Testis (tissue), 5 donors: ENCODE measurements at places on chromosomes 5 and 9. TPM values are rescaled to one million over a fixed set of nuclear protein-coding genes. Genes with fewer than 3 reads are reported as not detected.

DNA sequence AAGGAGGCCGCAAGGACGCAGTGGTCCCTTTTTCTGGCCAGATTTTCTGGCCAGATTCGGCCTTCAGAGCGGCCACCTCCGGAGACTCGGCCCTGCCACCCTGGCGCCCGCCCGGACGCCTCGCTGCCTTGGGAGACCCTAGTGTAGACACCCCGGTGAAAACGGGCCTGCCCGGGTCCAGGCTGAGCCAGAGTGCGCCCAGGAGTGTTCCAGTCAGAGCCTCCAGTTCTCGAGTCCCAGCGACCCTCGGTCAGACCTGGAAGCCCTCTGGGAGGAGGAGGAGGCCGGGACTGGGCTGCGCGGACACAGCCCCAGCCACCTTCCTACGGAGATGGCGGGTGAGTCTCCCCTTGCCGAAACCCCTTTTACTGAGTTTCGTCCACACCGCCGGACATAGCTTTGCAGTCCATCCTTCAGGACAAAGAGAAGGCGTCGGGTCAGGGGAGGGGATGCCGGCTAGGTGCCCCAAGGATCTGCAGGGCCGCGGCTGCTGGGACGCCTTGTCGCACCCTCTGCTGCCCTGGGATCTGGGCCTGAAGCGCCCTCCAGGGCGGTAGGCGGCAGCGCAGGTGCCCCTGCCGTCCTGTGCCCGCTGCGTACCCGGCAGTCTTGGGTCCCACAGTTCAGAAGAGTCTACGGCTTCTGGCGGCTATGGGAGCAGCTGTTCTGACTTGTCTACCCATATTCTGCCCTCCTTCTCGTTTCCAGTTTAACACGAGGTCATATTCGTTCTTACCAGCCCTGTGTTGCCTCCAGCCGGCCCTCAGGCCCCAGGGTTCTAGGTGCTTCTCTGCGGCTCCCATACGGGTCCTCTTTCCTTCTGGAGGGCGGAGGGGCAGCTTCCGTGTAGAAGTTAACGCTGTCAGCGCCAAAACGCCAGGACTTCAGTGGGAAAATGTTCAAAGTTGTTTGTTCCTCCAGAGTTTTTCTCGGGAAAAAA is 1771.7 kb upstream of the CDH9 start:
- no peak overlapping the region for H3K27ac ChIP-seq
- DNase-seq, result peak; percentile 20
- no peaks in the 10 kb centered on the region for H3K4me1 ChIP-seq

DNA sequence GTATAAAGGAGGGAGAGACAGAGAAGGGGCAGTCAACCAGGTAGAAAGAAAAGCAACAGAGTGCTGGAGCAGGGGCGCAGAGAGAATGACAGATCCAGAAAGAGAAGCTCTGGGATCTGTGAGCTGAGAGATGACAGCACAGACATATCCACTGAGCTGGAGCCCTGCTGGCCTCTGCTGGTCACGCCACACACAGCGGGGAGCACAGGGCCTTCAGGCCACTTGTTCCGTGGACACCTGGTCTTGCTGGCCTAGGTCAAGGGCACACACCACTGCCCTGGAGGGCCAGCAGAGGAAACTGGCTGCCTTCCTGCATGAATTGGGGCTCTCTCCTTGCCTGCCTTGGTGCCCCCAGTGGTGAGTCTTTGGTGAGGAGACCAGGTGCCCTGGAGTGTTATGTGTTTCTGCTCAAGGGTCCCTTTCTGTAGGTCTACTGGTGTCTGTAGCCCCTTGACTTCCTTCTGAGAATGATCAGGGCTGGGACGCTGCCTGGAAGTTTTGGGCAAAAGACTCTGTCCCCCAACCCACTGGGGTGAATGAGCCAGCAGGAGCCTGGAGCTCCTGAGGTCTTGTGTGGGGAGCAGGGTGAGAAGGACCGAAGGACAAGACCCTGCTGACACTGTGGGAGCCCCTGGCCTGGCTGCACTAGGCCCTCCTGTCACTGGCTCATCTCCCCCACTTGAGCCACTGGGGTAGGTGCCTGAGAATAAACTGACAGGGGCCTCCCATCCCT is 59.2 kb upstream of the ADAMTS2 start:
- DNase-seq, result peak; percentile 55
- no peak overlapping the region for H3K4me3 ChIP-seq
- H3K27ac ChIP-seq, result no peak overlapping the region
- H3K4me1 ChIP-seq, result peaks cover 14% of the 10 kb centered on the region
- no peaks in the 10 kb centered on the region for H3K36me3 ChIP-seq

DNA sequence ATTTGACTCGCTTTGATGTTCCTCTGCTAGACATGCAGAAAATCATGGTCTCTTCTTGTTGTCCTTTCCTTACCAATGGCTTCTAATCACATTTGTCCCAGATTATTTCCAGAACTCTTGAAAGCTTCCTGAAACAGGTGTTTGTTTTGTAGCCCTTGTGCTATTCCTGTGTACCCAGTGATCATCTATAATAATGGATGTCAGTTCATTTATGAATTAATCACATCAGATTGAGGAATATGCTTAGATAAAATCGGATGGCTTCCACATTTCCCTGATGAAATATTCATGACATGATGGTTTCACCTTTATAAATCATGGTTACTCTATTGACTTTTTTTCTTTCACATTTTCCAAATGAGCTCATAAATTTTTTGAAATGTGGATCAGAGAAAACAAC is 359.0 kb upstream of the DMAC1 start:
- H3K27ac ChIP-seq, result no peak overlapping the region
- no peaks in the 10 kb centered on the region for H3K4me1 ChIP-seq
- H3K27me3 ChIP-seq, result no peaks in the 10 kb centered on the region
- no peak for DNase-seq
- no peaks in the 10 kb centered on the region for H3K36me3 ChIP-seq

- no peak overlapping the region for H3K27ac ChIP-seq
- no peak overlapping the region for H3K4me3 ChIP-seq
- H3K27me3 ChIP-seq, result no peaks in the 10 kb centered on the region
- DNase-seq, result no peak
- no peaks in the 10 kb centered on the region for H3K36me3 ChIP-seq
- no peaks in the 10 kb centered on the region for H3K4me1 ChIP-seq
Observed at GRCh38 chr9:116706310-116707290, 19.5 kb downstream of the TRIM32 start.

DNA sequence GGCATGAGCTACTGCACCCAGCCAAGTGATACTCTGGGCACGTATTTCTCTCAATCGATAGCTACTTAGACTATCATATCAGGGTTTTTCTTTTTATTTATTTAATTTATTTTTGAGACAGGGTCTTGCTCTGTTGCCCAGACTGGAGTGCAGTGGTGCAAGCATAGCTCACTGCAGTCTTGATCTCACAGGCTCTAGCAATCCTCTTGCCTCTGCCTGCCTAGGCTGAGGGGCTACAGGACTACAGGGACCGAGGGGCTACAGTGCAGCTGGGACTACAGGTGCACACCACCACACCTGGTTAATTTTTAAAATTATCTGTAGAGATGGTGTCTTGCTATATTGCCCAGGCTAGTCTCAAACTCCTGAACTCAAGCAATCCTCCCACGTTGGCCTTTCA is 20.3 kb upstream of the ANKHD1 start:
- no peaks in the 10 kb centered on the region for H3K27me3 ChIP-seq
- no peaks in the 10 kb centered on the region for H3K36me3 ChIP-seq
- no peak overlapping the region for H3K4me3 ChIP-seq
- no peaks in the 10 kb centered on the region for H3K4me1 ChIP-seq
- H3K27ac ChIP-seq, result no peak overlapping the region

DNA sequence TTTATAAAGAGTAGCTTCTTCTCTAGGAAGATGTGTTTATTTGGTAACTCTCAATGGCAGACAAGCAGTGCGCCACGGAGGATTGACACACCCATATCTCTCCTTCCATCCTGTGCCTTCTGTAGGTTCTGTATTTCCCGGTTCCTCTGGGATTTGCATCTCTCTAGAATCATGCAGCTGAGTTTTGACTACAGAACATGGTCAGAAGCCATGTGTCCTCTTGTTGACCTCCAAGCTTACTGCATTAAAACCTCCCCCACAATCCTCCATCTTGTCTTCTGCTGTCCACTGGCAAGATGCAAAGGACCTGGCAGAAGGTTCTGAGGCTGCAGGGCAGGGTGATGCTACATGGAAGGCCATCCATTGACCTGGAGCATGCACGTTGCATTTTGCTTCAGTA is 482.0 kb downstream of the DMRT2 start:
- no peaks in the 10 kb centered on the region for H3K36me3 ChIP-seq
- H3K27me3 ChIP-seq, result no peaks in the 10 kb centered on the region
- H3K27ac ChIP-seq, result no peak overlapping the region
- no peaks in the 10 kb centered on the region for H3K4me1 ChIP-seq

DNA sequence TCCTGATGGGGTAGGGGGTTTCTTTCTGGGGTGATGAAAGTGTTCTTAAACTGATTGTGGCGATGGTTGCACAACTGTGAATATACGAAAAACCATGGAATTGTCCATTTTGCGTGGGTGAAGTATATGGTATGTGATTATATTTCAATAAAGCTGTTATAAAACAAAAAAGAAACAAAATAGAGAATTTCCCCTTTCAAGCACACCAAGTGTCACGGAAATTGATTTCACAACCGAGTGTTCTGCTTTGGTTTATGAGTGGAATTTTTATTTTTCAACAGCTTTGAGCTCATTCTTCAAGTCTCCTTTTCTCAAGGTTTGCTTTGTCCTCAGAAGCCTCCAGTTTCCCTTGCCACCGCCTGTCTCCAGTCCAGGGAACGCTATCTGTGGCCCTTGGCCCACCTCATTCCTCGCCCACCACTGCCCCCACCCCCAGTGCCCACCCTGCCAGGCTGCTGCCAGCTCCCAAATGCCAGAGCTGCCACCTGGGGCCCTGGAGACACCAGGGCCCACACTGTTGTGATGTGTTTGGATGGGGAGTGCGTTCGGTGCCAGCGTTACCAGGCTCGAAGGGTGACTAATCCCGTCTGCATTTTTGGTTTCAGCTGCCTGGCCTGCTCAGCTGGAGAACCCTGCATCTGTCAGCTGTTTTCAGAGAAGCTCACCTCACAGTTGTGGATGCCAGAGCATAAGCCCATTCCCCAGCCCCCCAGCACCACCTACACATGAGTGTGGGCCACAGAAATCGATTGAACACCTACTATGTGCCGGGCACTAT is 30.4 kb downstream of the DUSP1 start:
- DNase-seq, result no peak
- H3K4me3 ChIP-seq, result no peak overlapping the region
- peak overlapping the region; percentile 24 for H3K27ac ChIP-seq
- no peaks in the 10 kb centered on the region for H3K36me3 ChIP-seq
- H3K27me3 ChIP-seq, result no peaks in the 10 kb centered on the region
- peaks cover 5% of the 10 kb centered on the region for H3K4me1 ChIP-seq

GRCh38 chr5:111775224-111775623 is 18.2 kb upstream of the NREP start:
- no peak overlapping the region for H3K27ac ChIP-seq
- no peak for DNase-seq
- no peak overlapping the region for H3K4me3 ChIP-seq
- H3K27me3 ChIP-seq, result no peaks in the 10 kb centered on the region
- H3K4me1 ChIP-seq, result no peaks in the 10 kb centered on the region
- no peaks in the 10 kb centered on the region for H3K36me3 ChIP-seq

GRCh38 chr5:54440456-54440893 is 15.0 kb upstream of the HSPB3 start:
- H3K4me1 ChIP-seq, result no peaks in the 10 kb centered on the region
- no peaks in the 10 kb centered on the region for H3K27me3 ChIP-seq
- H3K36me3 ChIP-seq, result no peaks in the 10 kb centered on the region
- no peak overlapping the region for H3K4me3 ChIP-seq

- no peak overlapping the region for H3K4me3 ChIP-seq
- no peaks in the 10 kb centered on the region for H3K36me3 ChIP-seq
- no peak overlapping the region for H3K27ac ChIP-seq
- H3K4me1 ChIP-seq, result peaks cover 17% of the 10 kb centered on the region
- H3K27me3 ChIP-seq, result no peaks in the 10 kb centered on the region
Observed at GRCh38 chr9:18075253-18075952, 398.6 kb upstream of the ADAMTSL1 start.

DNA sequence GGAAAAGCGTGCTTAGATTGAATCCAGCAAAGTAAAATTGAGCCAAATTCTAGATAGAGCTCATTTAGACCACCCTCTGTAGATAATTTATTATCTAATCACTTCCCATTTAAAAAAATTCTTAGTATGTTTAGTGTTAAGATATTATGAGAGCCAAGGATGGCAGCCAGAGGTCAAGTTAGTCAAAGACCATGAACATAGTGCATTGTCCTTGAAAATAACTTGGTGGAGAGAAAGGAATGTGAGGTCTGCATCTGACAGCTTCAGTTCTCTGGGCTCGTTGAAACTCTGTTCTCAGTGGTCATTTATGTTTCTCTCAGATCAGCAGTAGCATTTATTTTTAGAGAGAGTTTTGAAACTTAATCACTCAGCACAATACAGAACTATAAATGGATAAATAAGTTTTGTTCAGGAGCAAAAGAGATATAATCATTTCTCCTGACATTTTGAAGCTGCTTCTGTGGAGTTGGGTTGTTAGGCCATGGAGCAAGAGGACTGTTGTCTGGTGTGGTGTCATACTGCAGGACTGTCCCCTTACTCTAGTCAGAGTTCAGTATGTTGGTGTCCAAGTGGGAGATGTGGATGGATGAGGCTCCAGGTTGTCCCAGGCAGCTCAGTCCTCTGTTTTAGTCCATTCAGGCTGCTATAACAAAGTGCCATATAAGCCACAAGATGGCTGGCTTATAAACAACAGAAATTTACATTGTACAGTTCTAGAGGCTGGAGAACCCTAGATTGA is 337.7 kb downstream of the FBXL7 start:
- no peak overlapping the region for H3K27ac ChIP-seq
- no peak overlapping the region for H3K4me3 ChIP-seq
- no peaks in the 10 kb centered on the region for H3K36me3 ChIP-seq
- H3K4me1 ChIP-seq, result peaks cover 5% of the 10 kb centered on the region

DNA sequence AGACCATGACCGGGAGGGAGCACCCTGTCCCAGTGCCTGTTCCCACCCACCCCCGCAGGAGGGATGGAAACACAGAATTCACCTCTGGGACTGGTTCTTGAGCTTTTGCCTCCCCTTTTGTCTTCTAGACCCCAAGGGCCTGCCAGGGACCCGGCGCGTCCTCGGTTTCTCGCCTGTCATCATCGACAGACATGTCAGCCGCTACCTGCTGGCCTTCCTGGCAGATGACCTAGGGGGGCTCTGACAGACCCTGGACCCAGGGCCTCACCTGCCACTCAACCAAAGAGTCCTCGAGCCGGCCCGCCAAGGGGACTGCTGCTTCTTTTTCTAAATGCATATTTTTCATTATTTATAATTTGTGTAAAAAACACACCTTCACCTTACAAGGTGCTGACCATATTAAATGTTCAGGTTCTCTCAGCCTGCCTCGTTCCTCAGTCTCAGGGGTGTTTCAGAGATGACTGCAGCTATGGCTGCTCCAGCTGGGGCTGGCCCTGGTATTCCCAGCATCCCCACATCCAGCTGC is 16.9 kb downstream of the CARD19 start:
- H3K36me3 ChIP-seq, result no peaks in the 10 kb centered on the region
- H3K27ac ChIP-seq, result no peak overlapping the region
- no peak for DNase-seq
- H3K4me1 ChIP-seq, result no peaks in the 10 kb centered on the region
- no peak overlapping the region for H3K4me3 ChIP-seq
- H3K27me3 ChIP-seq, result no peaks in the 10 kb centered on the region

- no peak overlapping the region for H3K4me3 ChIP-seq
- H3K4me1 ChIP-seq, result peaks cover 57% of the 10 kb centered on the region
- H3K27me3 ChIP-seq, result no peaks in the 10 kb centered on the region
- DNase-seq, result no peak
- H3K27ac ChIP-seq, result no peak overlapping the region
Observed at GRCh38 chr9:134436911-134437310, 110.7 kb downstream of the RXRA start.

HMMR gene
- 14.5 TPM for polyA plus RNA-seq

FGF18 gene
- 1.6 TPM for polyA plus RNA-seq

AOPEP gene
- 31.4 TPM for polyA plus RNA-seq

GMCL2 gene
- polyA plus RNA-seq, result 53.5 TPM

PAXX gene
- 25.9 TPM for polyA plus RNA-seq

DMRT3 gene
- 6.7 TPM for polyA plus RNA-seq

DNAH5 gene
- polyA plus RNA-seq, result 1.1 TPM

SLC25A2 gene
- 15.9 TPM for polyA plus RNA-seq

DIPK1B gene
- 23.3 TPM for polyA plus RNA-seq

RMRP gene
- polyA plus RNA-seq, result not detected

PCDHB16 gene
- 1.9 TPM for polyA plus RNA-seq

ZNF883 gene
- 2.8 TPM for polyA plus RNA-seq
